Stimulated activated CD4-positive, alpha-beta T cell treated with anti-CD3 and anti-CD28 coated beads, Interleukin-2, amount 100 ng/mL, for 48 hours (primary cell): ENCODE measurements at places on chromosomes 3 and 15.

- DNase-seq = no peak
Observed at GRCh38 chr3:25151281-25151902, 276.7 kb upstream of the RARB start.

DNA sequence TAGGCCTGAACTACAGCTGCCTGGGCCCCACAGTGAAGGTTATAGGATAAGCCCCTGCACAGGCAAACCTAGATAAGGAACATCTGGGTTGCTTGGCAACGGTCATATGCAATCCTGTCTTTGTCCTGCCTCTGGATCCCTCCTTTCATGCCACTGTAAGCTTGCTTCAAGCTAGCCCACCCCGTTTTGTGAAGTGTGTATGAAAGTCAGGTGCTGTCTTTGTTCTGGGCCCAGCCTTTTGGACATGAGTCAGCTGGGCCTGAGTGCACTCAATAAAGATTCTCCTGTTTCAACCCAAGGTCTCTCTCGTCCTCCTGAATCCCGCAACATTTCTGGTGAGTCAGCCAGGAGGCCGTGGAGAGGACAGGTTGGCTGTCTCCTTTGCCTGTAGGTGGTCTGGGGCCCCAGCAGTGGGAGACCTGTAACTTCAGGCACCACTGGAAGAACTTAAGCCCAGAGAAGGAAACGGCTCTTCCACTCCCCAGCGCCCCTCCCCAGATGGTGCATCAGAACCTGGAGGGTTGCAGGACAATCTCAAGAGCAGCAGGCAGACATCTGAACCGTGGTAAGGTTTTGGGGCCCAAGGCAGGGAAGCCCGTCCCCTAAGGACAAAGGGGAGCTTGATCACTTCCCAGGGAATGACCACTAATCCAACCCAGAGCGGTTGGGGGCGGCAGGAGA is 8.3 kb upstream of the SLC9C1 start:
- DNase-seq = no peak

DNA sequence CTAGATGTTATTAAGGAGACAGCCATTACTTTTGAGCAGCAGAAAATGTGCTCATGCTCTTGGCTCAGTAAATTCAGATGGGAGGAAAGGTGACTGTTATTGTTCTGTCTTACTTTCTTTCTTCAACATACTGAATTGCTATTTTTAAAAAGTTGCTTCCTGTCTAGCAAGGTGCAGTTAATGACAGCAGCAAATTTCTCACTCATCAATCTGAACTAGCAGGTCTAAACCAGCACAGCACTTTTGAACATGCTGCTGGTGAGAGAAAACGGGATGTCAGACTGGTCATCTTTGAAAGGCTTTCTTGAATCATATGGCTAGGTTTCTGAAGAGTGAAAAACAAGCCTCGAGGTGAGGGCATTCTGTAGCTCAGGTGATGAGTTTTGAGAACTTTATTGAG is 384.7 kb downstream of the MFSD1 start:
- no peak for DNase-seq

DNA sequence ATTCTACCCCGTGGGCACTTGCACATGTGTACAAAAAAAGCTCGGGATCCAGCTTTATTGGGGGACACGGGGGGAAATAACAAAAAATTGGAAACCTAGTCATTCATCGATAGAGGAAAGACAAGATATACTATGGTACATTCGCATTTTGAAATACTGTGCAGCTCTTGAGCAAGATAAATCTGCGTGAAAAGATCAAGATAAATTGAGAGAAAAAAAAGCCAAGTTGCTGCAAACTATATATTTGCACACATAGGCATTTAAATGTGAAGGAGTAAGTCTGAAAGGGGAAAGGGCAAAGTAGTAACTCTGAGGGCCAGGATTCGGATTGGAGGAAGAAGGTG is 620 bp upstream of the UBR1 start:
- DNase-seq = no peak

DNA sequence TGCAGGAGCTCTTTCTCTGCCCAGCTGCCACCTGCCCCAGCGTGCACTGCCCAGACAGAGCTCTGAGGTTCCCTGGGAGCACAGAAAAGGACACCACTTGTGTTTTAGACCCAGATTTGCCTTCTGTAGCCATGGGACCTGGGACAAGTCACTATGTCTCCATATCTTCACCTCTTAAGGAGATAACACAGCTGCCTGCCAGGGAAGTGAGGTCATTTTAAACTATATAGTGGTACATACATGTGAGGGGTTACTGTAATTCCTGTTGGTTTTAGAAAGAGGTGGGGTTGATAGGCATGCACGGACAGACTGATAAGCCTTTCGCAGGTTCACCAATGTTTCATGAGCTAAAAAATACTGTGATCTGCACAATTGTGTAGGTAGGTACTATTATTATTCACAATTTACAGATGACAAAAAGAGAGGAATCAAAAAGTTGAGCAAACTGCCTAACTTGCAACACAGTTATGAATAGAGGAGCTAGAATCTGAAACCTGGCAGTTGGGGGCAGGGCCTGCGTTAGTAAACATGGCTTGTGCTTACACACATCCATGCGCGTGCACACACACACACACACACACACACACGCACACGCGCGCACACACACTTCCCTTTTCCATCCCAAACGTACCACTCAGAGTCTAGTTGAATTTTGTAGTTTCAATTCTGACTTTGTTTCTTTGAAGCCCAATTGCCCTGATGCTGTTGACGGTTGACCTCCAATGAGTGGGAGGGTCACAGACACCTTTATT is 193.6 kb downstream of the FAM43A start:
- no peak for DNase-seq

DNA sequence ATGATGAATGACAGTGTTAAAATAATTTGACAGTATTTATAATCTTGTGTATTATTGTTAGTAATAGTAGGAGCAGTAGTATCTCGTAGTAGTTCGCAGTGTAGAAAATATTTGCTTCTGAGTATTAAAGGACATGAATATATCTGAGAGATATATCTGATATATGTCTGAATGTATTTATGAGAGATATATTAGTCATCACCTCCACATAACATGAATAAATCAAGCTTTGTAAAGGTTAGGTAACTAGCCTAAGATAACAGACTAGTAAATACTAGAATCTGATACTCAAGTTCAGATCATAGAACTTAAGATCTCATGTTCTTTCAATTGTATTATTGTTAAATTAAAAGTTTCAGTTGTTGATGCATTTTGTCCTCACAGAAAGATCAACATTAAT is 130.5 kb downstream of the UBE2E2 start:
- no peak for DNase-seq

DNA sequence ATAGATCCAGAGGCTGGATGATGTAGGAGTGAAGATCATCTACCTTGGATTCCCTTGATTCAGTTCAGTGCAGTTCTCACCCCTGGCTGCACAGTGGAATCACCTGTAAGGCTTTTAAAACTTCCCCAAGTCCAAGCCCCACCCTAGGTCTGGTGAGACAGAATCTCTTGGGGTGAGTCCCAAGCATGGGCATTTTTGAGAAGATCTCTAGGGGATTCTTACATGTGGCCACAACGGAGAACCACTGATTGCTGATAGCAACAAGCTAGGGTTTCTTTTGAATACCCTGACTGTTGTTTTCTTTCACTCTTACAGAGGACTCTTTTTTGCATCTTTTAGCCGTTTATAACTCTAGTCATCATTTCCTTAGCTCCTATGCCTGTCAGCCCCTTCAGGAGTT is 204.9 kb upstream of the RASGRP1 start:
- no peak for DNase-seq

- no peak for DNase-seq
Observed at GRCh38 chr3:111811811-111812210, 47.3 kb upstream of the PHLDB2 start.

- no peak for DNase-seq
Observed at GRCh38 chr3:36214460-36214859, 165.8 kb upstream of the STAC start.

GRCh38 chr3:36814776-36815175 is 50.4 kb upstream of the DCLK3 start:
- DNase-seq = no peak

DNA sequence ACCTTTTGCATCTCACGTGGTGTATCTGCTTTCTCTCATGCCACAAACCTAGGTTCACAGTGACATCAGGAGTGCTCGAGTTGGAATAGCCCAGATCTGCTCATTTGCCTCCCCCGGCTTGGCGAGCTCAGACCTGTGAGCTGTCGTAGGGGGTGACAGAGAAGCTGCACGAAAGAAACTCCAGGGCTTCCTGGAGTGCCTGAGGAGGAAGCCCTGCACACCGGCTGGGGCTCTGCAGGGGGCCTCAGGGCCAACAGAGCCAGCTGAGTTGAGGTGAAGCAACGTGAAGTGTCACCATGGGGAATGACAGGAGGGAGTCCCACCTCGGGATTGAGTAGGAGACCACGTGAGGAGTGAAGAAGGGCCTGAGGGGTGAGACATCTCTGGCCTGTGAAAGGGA is 62.5 kb downstream of the RPN1 start:
- no peak for DNase-seq

- DNase-seq = no peak
Observed at GRCh38 chr3:170000051-170000450, 33.4 kb downstream of the SEC62 start.

- DNase-seq = no peak
Observed at GRCh38 chr3:46214751-46215352, 6.7 kb upstream of the CCR1 start.

DNA sequence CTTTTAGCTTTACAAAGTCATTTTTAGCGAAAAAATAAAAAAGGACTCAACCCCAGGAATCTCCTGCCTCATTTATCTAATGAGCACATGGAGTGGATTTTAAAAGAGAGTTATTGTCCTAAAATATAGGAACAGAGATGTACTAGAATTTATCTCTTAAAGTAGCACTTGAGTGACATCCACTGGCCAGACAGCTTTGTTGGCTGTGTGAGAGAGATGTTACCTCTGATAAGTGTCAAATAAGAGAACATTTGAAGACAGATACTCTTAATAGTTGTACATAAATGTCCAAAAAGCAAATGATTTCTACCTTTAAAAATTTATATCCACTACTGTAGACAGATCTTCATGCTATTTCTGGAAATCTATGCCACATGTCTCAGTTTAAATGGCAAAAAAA is 12.3 kb upstream of the MFSD1 start:
- no peak for DNase-seq

- DNase-seq = no peak
Observed at GRCh38 chr3:170421111-170421641, 2.5 kb downstream of the CLDN11 start.

GRCh38 chr15:44366971-44367370 is 60.5 kb upstream of the CTDSPL2 start:
- no peak for DNase-seq

- no peak for DNase-seq
Observed at GRCh38 chr3:136186344-136186743, 9.8 kb downstream of the MSL2 start.

DNA sequence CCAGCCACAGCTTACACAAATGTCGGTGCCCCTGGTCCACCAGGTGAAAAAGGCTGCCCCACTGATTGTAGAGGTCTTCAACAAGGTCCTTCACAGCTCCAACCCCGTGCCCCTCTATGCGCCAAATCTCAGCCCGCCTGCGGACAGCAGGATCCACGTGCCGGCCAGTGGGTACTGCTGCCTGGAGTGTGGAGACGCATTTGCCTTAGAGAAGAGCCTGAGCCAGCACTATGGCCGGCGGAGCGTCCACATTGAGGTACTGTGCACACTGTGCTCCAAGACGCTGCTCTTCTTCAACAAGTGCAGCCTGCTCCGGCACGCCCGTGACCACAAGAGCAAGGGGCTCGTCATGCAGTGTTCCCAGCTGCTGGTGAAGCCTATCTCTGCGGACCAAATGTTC is 32.9 kb upstream of the ALPK3 start:
- no peak for DNase-seq

DNA sequence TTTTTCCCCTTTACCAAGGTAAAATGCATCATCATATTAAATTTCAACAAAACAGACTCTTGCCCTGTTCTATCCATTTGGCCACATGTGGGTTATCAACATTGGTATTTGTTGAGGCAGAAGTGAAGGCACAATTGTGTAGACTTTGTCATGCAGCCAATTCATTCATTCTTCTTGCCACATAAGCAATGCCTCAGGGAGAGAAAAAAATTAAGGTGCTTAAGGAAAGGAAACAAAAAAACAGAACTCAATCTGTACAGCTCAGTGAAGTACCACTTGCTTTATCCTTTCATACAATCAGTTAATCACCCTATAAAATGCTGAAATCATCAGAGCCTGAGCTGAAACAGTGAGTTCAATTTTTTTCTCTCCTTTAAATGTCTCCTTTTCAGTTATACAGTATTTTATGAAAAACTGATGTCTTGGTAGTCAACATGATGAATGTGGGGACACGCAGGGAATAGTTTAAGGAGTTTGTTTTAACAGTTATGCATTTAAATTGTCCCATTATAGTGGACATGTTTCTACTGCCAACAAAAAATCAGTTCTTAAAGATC is 588.9 kb downstream of the MFSD1 start:
- no peak for DNase-seq

- no peak for DNase-seq
Observed at GRCh38 chr3:154971341-154971740, 108.8 kb upstream of the MME start.

DNA sequence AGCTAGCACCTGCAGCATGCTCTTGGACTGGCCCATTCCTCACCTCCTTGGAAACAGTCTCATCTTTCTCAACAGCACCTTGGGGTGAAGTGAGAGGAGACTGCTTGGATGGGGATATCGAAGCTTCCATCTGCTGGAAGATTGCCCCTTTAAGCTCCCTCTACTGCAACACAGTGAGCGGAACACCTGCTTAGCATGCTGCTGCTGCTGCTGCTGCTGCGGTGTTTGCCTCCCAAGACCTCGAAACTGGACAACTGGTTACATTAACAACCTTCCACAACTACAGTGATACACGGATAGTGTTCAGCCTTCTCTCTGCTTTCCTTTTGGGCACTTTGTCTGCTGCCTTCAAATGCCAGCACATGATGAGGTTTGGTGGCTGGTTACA is 253.9 kb upstream of the LYSMD4 start:
- no peak for DNase-seq

- no peak for DNase-seq
Observed at GRCh38 chr3:110180733-110181132, 843.4 kb upstream of the DPPA4 start.

DNA sequence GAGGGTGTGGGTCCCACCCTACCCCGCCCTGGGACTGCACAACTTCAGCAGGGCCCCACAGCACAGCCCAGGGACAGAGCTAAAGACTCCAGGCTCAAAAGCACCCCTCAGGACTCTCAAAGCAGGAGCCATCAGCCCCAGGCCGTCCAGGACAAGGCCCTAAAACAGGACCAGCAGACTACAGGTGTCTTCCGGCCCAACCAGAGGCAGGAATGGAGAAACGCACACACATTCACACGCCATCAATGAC is 26.1 kb downstream of the ATRIP start:
- no peak for DNase-seq
